ENCODE measurements at places on chromosomes 4 and X. TPM values are rescaled to one million over a fixed set of nuclear protein-coding genes. Genes with fewer than 3 reads are reported as not detected.

DNA sequence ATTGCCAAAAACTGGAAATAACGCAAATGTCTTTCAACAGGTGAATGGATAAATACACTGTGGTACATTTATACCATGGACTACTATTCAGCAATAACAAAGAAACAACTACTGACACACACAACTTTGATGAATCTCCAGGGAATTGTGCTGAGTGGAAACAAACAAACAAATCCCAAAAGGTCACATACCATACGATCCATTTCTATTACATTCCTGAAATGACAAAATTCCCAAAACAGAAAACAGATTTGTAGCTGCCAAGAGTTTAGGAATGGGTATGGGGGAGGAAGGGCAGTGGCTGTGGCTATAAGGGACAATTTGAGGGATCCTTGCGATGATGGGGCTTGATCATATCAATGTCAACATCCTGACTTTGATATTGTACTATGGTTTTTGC is 2.5 kb downstream of the ZNF182 start:
- no peak for DNase-seq

- DNase-seq: no peak
Measured at GRCh38 chrX:50108264-50108663, 92.5 kb downstream of the AKAP4 start.

- DNase-seq: no peak
Measured at GRCh38 chr4:8171984-8172924, 13.6 kb upstream of the ABLIM2 start.

DNA sequence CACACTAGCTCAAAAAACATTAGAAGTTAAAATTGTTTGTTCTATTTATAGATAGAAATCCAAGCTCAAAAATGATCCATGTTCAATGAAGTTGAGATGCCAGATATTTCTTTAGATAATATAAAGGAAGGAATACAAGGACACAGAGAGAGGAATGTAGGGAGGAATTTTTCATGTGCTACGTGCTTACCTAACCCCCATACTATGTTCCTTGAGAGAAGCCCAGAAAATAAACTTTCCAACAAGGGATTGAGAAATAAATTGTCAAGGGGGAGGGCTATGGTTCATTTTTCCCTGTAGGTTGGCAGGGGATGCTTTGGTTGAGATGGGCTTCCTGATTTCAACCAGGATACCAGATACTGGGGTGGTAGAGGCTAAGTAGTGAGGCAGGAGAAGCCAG is 15.6 kb upstream of the ADH5 start:
- DNase-seq: no peak

GRCh38 chr4:55355555-55355954 is 9.5 kb downstream of the SRD5A3 start:
- no peak for DNase-seq

- no peak for DNase-seq
Measured at GRCh38 chr4:74006009-74006476, 7.6 kb upstream of the CXCL5 start.

DNA sequence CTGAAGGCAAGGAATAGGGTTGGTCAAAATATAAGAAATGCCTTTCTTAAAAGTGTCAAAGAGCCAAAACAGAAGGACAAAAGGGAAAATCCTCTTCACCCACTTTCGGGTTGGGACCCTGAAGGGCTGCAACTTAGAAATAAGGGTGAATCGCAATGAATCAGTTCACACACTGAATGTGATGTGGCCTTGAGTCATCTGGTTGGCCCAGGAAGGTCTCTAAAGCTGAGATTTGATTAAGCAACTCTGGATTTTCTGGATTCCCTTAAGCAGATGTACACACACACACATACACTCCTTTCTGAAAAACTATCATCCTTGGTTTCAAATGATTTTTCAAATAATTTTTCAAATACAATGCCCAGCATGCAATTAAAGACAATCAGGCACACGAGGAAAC is 13.1 kb downstream of the TAB3 start:
- no peak for DNase-seq

DNA sequence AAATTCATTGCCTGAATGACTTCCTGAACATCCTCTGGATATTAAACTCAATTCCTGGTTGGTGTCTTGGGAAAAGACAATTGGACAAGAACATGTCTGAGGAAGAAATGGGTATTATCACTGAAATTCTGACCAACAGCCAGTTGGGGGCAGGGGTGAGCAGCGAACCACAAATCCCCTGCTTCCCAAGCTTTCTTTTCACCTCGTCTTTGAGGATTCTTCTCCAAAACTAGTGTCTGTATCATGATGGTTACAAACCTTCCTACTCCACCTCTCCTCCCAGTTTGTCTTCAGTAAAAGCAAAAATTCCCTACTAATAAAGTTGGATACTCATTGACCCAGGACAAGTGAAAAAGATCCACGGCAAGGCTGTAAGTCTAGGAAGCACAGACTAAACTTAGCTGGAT is 48.3 kb upstream of the WDR1 start:
- no peak for DNase-seq

GRCh38 chr4:183878251-183878970 is 26.7 kb upstream of the STOX2 start:
- DNase-seq: no peak

DNA sequence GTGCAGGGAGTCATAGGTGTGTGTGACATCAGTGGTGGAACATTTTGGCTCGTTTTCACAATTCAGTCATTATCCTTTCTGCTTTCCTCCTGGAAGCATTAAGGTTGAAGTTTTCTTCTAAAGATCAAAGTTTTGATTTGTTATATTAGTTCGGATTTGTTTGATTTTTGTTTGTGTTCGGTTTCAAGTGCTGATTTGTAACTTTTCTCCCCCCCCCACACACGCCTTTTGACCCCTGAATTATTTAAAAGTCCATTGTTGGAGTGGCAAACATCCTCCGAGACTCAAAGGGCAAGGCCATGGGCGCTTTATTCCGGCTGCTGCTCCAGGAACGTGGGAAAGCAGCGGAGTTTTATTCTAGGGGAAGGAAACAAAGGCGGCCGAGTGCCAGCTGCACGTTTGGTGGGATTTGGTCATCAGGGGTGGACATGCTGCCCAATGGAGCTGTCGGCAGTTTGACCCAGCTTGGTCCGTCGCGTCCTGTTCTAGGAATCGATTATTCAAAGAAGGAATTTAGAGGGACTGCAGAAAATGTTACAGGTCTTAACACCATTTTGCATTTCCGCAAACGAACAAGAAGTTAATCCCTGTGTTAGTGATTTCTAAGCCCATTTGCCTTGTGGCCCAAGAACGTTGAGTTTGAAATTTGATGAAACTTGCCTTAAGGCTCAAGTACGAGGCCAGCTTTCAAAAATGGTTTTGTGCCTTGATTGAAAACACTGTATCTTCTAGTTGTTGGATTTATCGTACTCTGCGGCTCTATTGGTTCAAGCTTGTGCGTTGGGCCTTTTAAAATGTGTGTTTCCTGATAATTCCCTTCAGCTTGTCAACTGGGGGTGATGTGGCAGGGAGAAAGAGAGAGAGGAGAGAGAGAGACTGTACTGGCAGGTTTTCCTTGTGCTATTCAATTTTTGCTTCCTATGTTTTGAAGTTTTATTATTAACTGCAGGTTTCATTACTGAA is 565 bp upstream of the ZNF41 start:
- DNase-seq: no peak

- no peak for DNase-seq
Measured at GRCh38 chr4:56799161-56799759, 22.2 kb downstream of the SPINK2 start.

Gene CXCL3
- total RNA-seq: 3.9 TPM

Gene ARHGAP6
- total RNA-seq: 20.2 TPM

Gene UCHL1
- total RNA-seq: 31.0 TPM

Gene PTTG2
- total RNA-seq: 2.6 TPM

Gene CABS1
- total RNA-seq: not detected

Gene SLIT2
- total RNA-seq: 55.5 TPM

Gene SLC10A4
- total RNA-seq: not detected

Gene HEPH
- total RNA-seq: 54.0 TPM
